ENCODE measurements at places on chromosomes 4 and X. TPM values are rescaled to one million over a fixed set of nuclear protein-coding genes. Genes with fewer than 3 reads are reported as not detected.

GRCh38 chrX:38616904-38617303, 55.6 kb downstream of the TSPAN7 start:
- no peak for DNase-seq

The ADGRG4 gene
- not detected for total RNA-seq

The NAP1L2 gene
- 0.06 TPM for total RNA-seq

DNA sequence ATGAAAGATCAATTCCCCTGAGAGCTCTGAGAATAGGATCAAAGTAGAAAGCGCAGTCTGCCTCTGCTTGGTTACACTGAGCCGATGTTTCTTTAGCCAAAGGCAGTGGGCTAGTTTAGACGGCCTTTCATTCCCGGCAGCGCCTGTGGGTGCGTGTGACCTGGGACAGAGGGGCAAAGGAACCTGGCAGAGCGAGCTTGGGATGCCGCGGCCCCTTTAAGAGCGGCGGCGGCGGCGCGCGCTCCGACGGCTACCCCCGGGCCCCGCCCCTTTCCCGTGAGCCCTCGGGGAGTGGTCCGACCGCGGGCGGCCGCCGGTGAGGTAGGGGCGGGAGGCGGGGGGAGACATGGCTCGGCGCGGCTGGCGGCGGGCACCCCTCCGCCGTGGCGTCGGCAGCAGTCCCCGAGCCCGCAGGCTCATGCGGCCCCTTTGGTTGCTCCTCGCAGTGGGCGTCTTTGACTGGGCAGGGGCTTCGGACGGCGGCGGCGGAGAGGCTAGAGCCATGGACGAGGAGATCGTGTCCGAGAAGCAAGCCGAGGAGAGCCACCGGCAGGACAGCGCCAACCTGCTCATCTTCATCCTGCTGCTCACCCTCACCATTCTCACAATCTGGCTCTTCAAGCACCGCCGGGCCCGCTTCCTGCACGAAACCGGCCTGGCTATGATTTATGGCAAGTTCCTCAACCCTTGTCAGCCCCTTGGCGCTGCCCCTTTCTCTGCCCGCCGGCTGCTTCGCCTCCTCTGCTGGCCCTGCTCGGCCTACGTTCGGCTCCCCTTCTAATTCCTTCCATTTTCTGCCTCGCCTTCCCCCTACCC, at the start of gene SLC9A6:
Gene SLC9A6, plus strand, starts transcription at position 279 of the 816 bp plus-strand sequence. Its CDS starts 224 bp downstream, at position 503.
- peak; percentile 54 for DNase-seq

The SPARCL1 gene
- total RNA-seq: not detected

- no peak for DNase-seq
Observed at GRCh38 chr4:8400632-8401325, 39.7 kb downstream of the ACOX3 start.

DNA sequence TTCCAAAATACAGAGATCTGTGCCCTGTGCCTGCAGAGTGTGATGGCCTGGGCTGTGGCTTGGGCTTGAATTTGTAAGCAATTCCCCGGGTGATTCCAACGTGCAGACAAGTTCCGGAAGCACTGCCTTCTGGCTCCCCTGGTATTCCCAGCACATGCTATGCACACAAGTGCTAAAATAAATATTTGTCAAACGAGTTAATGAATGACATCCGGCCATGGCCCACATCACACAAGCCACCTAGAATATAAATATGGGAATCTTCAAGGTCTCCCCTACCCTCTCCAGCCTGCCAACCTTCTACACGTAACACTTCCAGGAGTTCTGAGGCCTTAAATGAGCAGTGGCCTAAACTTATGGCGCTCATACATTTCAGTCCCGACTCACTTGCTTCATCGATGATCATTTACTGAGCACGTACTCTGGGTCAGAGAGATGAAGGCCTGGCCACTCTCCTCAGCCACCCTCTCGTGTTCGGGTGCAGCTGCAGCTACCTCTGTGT, 21.3 kb downstream of the DCTD start:
- no peak for DNase-seq

The QRFPR gene
- total RNA-seq: not detected

- no peak for DNase-seq
Observed at GRCh38 chr4:189128341-189128740, 812.3 kb upstream of the FRG1 start.

DNA sequence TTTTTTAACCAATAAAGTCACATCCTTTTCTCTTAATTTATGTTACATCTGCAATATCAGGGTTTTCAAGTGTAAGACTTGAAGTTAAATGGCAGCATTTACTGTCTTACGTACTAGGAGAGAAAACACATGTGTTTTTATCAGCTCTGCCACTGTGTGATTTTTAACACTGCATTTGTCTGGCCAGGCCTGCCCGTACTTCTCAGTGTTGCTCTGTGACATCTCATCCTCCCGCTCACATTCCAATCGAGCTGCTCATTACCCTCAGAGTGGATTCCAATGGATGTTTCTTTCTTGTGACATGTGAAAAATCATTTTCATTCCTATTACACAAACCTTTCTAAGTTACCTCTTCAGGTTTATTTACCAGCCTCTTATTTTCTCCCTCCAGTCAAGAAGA, 420.3 kb downstream of the FAT4 start:
- DNase-seq: peak; percentile 95

The LNX1 gene
- 15.0 TPM for total RNA-seq

The ARSJ gene
- total RNA-seq: 46.1 TPM

The SPIN2A gene
- 0.17 TPM for total RNA-seq
